Inflammatory macrophage treated with lipopolysaccharide for 4 hours (primary cell): ENCODE measurements at places on chromosomes 2 and 18.
A peak's percentile ranks its signal among the peaks of the same experiment; 100 is the strongest.

GRCh38 chr2:207482630-207483029 is 47.1 kb upstream of the CREB1 start:
- no peak for DNase-seq

DNA sequence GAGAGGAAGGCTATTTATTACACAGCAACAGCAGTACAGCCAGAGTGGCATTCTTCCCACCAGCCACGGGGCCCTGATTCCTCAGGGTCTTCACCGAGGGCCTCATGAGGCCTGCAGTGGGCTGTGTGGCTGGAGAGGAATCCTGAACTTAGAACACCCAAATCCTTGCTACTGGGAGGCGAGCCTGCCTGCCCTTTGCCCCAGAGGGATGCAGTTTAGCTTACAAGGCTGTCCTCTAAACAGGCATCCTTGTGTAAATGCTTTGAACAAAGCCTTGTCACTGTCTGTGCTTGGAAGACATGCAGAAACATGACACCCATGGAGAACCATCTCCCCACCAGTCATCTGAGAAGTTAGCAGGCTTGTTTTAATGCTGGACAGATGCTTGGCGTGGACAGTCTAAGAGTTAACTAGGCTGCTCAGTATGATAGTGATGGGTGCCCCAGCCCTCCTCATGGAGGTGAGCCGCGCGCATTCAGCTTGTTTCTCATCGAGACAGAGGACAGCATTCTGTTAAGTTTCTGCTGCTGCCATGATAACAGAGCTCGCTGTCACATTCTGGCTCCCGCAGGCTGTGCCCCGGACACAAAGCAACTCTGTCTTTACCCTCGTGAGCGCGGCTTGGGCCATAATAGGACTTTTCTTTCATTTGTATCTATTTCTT is 42.9 kb downstream of the ADI1 start:
- DNase-seq = no peak

DNA sequence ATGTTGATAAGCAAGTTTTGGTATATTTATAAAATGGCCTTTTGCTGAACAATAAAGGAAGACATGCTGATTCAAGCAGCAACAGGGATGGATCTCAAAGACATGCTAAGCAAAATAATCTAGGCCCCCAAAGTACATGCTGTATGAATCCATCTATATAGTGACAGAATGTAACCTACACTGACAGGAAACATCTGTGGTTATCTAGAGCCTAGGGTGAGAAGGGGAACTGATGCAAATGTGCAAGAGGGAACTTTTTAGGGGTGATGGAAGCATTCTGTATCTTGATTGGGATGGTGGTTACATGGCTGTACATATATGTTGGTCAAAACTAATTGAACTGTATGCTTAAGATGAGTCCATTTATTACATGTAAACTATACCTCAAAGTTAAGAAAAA is 24.2 kb downstream of the CNRIP1 start:
- no peak for DNase-seq

- no peak for DNase-seq
These were observed 95.7 kb downstream of the TTC27 start for GRCh38 chr2:32723467-32724079.

- no peak for DNase-seq
These were observed 586.5 kb downstream of the EPHA4 start for GRCh38 chr2:220985561-220985960.

DNA sequence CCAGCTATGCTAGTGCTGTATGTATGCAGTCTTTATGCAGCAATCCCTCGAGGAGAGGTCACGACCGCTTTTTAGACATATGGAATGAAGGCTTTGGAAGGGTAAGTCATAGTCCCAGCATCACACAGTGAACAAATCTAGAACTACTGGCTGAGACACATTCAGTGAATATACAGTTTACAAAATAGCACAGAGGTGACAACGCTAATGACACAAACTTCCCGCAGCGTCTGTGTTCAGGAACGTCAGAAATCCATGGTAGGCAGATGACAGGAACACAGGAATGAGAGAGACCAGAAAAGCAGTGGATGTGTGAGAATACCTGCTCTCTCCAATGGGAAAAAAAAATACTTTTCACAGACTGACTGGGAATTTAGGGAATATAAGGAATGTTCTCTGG is 29.6 kb downstream of the CABYR start:
- no peak for DNase-seq

DNA sequence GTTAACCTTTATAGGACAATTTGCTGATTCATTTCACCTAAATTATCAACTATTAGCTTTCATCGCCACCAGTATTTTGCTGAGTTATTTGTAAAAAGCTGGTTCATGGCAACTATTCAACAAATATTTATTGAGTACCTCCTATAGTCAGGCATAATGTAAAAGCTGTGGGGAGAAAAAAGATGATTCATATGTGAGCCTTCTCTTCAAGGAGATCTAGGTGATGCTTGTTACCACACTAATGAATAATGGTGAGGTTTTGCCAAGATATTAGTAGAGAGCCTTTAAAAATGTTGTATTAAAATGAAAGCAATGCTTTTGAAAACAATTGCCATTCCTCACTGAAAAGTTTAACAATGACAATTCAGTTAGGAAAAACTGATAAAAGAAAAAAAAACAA is 187.8 kb downstream of the ANKRD44 start:
- no peak for DNase-seq

DNA sequence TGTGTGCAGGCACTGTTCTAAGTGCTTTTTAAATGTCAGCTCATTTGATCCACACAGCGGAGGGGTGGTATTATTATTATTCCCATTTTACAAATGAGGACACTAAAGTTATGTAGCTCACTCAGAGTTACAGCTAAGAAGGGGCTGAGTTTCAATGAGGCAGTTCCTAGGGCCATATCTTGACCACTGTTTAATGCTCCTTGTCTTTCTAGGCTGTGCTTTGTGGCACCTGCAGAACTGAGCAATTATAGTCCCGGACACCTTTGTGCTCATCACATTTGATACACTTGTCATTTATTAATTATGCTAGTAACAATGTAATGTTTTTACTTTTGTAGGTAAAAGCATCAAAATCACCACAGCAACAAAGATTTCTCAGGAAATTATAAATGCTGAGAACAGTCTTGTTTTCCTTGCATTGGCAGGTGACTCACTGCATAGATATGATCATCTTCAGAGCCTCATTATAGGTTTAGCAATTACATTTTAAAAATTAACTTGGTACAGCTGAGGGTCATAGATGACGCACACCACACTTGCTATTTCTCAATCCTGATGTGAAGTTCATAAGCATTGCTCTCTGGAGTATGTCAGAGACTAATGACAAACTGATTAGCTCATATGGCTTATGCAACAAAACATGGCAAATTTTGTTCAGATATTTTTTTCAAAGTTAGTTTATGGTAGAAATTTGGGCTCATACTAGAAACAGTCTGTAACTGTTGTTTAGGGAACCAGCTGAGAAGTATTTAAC is 366.8 kb downstream of the TGIF1 start:
- peak; percentile 78 for DNase-seq

GRCh38 chr2:64354857-64355680 is 98.9 kb upstream of the LGALSL start:
- no peak for DNase-seq
